Stomach (tissue), 19 donors: ENCODE measurements at places on chromosomes 7 and 10. TPM values are rescaled to one million over a fixed set of nuclear protein-coding genes. Genes with fewer than 3 reads are reported as not detected.

The BHLHA15 gene
- polyA plus RNA-seq = 8.1 TPM

The CALML3 gene
- 64.6 TPM for polyA plus RNA-seq

The IFIT5 gene
- polyA plus RNA-seq = 7.0 TPM

The OR2A1 gene
- not detected for polyA plus RNA-seq

The BAMBI gene
- polyA plus RNA-seq = 1.5 TPM

The CRPPA gene
- 3.5 TPM for polyA plus RNA-seq

The SEC61A2 gene
- 3.2 TPM for polyA plus RNA-seq

The AUTS2 gene
- 9.7 TPM for polyA plus RNA-seq

The PAPOLB gene
- not detected for polyA plus RNA-seq

The CCNY gene
- 29.4 TPM for polyA plus RNA-seq

The CCDC172 gene
- polyA plus RNA-seq = 0.50 TPM
